ENCODE measurements at places on chromosomes 11 and 22. TPM values are rescaled to one million over a fixed set of nuclear protein-coding genes. Genes with fewer than 3 reads are reported as not detected.

The PPFIA1 gene
- total RNA-seq, result 93.0 TPM

The INS gene
- total RNA-seq, result not detected

The KIAA1671 gene
- total RNA-seq, result 4.1 TPM

The PATE2 gene
- total RNA-seq, result not detected

The VPS26B gene
- total RNA-seq, result 33.6 TPM

The GPR83 gene
- total RNA-seq, result under 0.01 TPM

The PIWIL4 gene
- total RNA-seq, result 0.73 TPM

The DNAJB7 gene
- total RNA-seq, result not detected

The APOBEC3C gene
- total RNA-seq, result 19.3 TPM

The PSMC3 gene
- 133 TPM for total RNA-seq

The OR5B21 gene
- total RNA-seq, result not detected

The TYR gene
- 2,504 TPM for total RNA-seq

The DENND6B gene
- 2.2 TPM for total RNA-seq

The MCAT gene
- 24.2 TPM for total RNA-seq

The FGF4 gene
- total RNA-seq, result not detected

The CHADL gene
- total RNA-seq, result under 0.01 TPM

The OR2AG1 gene
- total RNA-seq, result not detected

The MAPK12 gene
- total RNA-seq, result 21.0 TPM

The PHETA2 gene
- 9.1 TPM for total RNA-seq

The SCGB1C1 gene
- not detected for total RNA-seq

The SLC22A12 gene
- not detected for total RNA-seq

The NCAM1 gene
- total RNA-seq, result 0.62 TPM

The RAB3IL1 gene
- total RNA-seq, result 8.7 TPM

The PHOX2A gene
- total RNA-seq, result not detected

The USP35 gene
- total RNA-seq, result 12.2 TPM

The RASD2 gene
- 0.36 TPM for total RNA-seq

The C11orf91 gene
- total RNA-seq, result not detected

The EFCAB6 gene
- 0.33 TPM for total RNA-seq

The SLC22A25 gene
- total RNA-seq, result not detected

The TRIM6 gene
- total RNA-seq, result 5.7 TPM

The TSPAN32 gene
- total RNA-seq, result 1.1 TPM

The MPEG1 gene
- total RNA-seq, result not detected

The FAM181B gene
- under 0.01 TPM for total RNA-seq

The XKR3 gene
- total RNA-seq, result not detected

The SCGB1D4 gene
- not detected for total RNA-seq

The GLB1L3 gene
- not detected for total RNA-seq

The PEX26 gene
- total RNA-seq, result 29.2 TPM

The GPHA2 gene
- not detected for total RNA-seq

The INPP5J gene
- total RNA-seq, result not detected

The LRRC75B gene
- total RNA-seq, result 5.2 TPM

The FAM180B gene
- total RNA-seq, result under 0.01 TPM

The OR51B5 gene
- not detected for total RNA-seq

The C11orf42 gene
- not detected for total RNA-seq

The F2 gene
- total RNA-seq, result not detected

The DBX1 gene
- not detected for total RNA-seq

The TCN2 gene
- 12.8 TPM for total RNA-seq

The MN1 gene
- 0.36 TPM for total RNA-seq

The PGA5 gene
- total RNA-seq, result not detected

The MAP6 gene
- total RNA-seq, result 0.34 TPM

The CENPM gene
- 42.9 TPM for total RNA-seq

The CHRM4 gene
- 0.34 TPM for total RNA-seq

The RIBC2 gene
- 0.73 TPM for total RNA-seq

The KCNE3 gene
- 1.1 TPM for total RNA-seq

The ZBED5 gene
- total RNA-seq, result 17.6 TPM

The CREB3L1 gene
- total RNA-seq, result under 0.01 TPM

The TESMIN gene
- total RNA-seq, result 2.0 TPM

The KREMEN1 gene
- total RNA-seq, result 8.3 TPM

The IGSF9B gene
- under 0.01 TPM for total RNA-seq

The NXPE1 gene
- not detected for total RNA-seq
